ENCODE measurements at places on chromosomes 11 and 22.

DNA sequence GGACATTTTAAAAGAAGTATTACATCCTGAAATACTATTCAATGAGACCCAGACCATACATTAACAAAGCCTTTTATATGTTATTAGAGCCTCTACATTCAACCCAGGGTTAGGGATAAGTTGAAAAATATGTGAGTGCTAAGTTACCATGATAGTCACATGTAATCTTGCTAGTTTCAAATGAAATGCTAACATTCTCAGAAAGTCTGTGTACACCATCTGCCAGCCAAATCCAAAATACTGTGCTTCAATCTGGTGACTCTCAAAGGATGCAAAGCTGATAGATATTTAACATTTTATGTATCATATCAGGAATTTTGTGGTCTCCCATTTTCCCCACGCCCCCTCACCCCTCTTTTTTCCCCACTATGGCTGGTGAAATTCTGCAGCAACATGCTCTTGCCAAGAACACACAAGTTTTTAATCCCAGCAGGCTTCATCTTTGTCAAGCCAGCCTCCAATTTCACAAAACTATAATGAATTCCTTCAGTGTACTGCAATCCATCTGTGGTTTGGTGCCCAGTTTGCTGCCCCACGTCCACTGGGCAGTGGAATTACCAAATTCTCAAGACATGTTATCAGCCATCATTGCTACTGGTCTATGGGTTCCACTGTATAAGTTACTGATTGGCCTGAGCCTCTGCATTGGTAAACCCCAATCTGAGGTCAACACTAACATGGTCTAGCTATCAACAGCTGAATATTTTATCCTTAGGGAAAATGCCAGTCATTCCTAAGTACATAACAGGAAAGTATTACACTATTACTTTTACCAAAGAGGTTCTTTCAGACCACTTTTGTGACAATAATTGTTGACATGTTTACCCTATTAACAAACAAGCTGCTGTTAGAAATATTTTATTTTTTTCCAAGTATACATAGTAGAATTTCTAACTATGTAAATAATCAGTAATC lies 1.5 kb upstream of the PICALM start:
- DNase-seq: peak; percentile 43

- no peak for DNase-seq
Measured at GRCh38 chr11:69531717-69532088, 50.2 kb downstream of the LINC01488 start.

- peak; percentile 52 for DNase-seq
Measured at GRCh38 chr11:97364047-97364446, 974.2 kb downstream of the JRKL start.

GRCh38 chr11:69882270-69882608 lies 63.0 kb upstream of the FGF3 start:
- DNase-seq: no peak

- peak; percentile 67 for DNase-seq
Measured at GRCh38 chr11:35065566-35065965, 73.4 kb upstream of the CD44 start.

GRCh38 chr11:46247090-46247489 lies 30.4 kb upstream of the CREB3L1 start:
- DNase-seq: peak; percentile 34

GRCh38 chr11:1436468-1437039 lies 46.8 kb downstream of the BRSK2 start:
- no peak for DNase-seq
